Left colon (tissue), 2 donors: ENCODE measurements at places on chromosomes 6 and 20. TPM values are rescaled to one million over a fixed set of nuclear protein-coding genes. Genes with fewer than 3 reads are reported as not detected.
A peak's percentile ranks its signal among the peaks of the same experiment; 100 is the strongest.

The HEY2 gene
- total RNA-seq, result 1.3 TPM

The DNAH8 gene
- not detected for total RNA-seq

The CEP57L1 gene
- 7.7 TPM for total RNA-seq

The TFAP2C gene
- total RNA-seq, result 1.6 TPM

The RAB23 gene
- total RNA-seq, result 3.6 TPM

The IMPG1 gene
- total RNA-seq, result not detected

The WFDC12 gene
- not detected for total RNA-seq

The CRYBG1 gene
- total RNA-seq, result 77.5 TPM

The NNAT gene
- total RNA-seq, result 3.4 TPM

The HLA-DOA gene
- 4.7 TPM for total RNA-seq

The PNLDC1 gene
- total RNA-seq, result not detected

The PKIG gene
- total RNA-seq, result 44.7 TPM

DNA sequence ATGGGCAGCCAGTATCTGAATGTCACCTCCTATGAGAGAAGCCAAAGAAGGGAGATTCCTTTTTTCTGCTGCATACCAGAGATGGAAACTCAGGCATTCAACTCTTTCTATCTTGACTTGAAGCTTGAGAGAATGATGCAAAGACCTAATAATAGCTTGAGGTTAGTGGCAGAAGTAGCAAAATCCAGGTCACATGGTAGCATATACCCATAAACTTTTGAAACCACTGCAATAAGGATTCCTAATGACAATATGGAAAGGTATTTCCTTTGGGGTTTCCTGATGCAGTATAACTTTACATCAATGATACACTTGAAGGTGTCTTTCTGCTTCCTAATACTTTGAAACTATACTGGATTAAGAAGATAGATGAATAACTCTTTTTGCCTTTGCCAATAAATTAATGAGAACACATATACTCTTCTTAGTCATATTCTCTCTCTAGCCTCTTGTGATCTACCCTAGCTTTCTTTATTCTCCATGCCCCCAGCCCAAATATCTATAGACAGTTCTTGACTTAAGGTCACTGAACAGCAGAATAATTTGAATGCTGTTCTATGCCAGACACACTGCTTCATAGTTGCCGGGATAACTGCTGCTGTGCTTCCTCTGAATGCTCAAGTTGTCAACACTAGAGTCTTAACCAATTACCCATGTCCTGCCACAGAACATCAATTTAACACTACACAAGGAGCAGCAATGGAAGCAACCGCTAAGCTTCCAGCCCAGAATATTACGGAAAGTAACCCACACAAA, 155.5 kb upstream of the SIM1 start:
- no peak for DNase-seq

- no peak for DNase-seq
These were observed 43.6 kb downstream of the CDYL start for GRCh38 chr6:4819706-4820283.

DNA sequence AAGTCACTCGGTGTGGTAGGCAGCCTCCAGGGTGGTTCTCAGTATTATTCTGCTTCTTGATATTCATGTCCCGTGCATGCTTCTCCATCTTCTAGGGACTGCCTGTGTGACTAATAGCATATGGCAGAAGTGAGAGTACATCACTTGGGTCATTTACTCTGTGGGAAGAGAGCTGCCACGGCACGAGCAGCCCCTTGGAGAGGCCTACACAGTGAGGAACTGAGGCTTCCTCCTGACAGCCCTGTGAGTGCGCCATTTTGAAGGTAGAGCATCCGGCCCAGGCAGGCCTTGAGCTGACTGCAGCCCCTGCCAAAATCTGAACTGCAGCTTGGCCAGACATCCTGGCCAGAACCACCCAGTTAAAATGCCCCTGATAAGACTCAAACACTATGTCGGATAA, 17.3 kb upstream of the MCUR1 start:
- no peak for DNase-seq

DNA sequence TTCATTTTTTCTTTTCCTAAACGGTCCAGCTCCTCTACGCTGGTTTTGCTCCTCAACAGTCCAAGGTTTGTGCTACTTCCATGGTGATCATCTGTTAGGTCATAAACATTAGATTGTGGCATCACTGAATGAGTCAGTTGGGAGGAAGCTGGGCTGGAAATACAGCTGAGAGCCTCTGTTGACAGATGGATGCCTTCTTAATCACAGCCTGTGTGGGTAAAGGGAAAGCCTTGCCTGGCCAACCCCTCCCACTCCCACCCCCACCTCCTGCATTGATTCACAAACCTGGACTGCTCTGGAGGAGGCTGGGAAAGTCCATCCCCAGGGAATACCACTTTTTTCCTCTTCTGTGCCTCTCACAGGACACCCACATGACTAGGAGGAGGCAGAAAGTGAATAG, 180.6 kb upstream of the CCN2 start:
- DNase-seq, result no peak

DNA sequence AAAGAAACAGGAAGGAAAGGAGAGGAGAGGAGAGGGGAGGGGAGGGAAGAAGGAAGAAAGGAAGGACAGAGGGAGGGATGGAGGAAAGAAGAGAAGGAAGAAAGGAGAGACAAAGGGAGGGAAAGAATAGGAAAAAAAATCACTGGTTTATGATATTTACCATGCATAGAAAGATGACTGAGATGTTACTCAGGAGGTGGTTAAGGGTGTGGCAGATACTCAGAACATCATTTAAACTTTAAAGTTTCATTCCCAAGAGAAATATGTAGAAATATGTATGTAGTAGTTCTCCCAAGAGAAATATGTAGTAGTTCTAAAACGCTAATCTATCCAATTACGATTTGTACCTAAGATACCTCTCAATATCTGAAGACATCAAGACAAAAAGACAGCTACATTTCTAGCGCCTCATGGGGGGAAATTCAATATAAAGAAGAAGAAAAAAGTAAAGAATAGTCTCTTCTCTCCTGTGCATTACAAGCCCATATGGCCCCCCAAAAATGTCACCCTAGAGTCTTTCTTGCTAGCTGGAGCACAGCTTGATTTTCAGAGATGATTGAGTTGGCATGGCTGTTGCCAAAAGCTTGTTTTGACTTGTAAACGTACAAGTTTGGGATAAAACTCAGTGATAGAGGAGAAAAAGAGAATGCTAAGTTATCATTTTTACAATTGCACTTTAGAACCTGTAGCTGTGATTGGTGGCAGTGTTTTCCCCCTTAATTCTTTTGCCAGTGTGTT, 539.2 kb downstream of the CDH26 start:
- no peak for DNase-seq

DNA sequence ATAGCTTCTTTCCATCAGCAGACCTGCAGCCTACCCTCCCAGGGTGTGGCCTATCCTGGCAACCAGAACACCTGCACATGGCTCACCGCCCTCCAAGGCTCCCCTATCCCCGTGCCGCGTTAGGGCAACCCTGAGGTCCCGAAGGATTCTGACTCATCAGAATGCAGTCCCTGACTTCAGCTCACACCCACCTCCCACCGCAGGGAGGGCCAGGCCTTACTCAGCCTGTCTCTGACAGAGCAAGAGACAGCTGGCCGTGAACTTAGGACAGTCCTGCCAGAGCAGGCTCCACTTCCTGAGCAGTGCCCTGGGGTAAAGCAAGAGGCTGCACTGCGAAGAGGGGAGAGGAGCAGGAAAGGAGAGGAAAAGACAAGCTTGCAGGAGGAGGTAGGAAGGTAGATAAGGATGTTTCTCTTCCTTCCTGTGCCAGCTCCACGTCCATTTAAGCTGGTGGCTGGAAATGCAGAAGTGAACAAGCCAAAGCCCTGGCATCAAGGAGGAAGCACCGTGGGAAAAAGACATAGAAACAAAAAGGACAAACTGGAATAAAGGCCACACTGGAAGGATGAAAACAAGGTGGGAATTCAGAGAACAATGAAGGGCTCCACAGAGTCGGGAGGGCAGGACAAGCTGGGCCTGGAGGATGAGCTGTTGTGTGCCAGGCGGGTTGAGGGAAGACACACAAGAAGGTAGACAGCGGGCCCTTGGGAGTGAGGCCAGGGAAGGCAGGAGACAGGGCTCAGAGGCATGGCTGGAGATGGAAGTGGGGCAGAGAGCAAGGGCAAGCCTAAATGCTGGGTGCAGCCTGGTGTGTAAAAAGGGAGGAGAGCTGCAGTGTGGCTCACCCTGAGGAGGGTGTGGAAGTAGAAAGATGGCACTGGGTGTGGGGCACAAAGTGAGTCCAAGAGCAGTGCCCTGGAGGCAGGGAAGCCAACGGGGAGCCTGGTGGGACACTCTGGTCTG, 102.7 kb downstream of the SLC23A2 start:
- DNase-seq, result peak; percentile 34

DNA sequence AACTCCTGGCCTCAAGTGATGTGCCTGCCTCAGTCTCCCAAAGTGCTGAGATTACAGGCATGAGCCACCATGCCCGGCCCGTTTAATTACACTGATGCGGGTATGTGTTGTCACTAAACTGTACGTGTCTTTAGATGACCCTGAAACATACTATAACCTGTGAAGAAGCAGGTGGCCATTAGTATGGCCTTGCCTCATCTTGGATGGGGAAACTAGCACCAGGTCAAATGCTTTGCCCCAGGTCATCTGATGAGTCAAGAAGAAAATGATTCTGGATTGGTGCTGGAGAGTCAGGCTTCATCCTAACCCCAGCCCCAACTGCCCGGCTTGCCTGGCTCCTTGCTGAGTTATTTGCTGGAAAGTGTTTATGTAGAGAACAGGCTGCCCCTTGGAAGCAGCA, 2.9 kb upstream of the SASH1 start:
- DNase-seq, result no peak

GRCh38 chr6:87261534-87261933, 60.9 kb upstream of the SMIM8 start:
- DNase-seq, result no peak

GRCh38 chr6:24902782-24903181, 33.0 kb downstream of the RIPOR2 start:
- DNase-seq, result no peak

GRCh38 chr20:5136096-5136495, 9.3 kb downstream of the CDS2 start:
- no peak for DNase-seq

- peak; percentile 46 for DNase-seq
These were observed 24.6 kb downstream of the KDM1B start for GRCh38 chr6:18179770-18180356.

DNA sequence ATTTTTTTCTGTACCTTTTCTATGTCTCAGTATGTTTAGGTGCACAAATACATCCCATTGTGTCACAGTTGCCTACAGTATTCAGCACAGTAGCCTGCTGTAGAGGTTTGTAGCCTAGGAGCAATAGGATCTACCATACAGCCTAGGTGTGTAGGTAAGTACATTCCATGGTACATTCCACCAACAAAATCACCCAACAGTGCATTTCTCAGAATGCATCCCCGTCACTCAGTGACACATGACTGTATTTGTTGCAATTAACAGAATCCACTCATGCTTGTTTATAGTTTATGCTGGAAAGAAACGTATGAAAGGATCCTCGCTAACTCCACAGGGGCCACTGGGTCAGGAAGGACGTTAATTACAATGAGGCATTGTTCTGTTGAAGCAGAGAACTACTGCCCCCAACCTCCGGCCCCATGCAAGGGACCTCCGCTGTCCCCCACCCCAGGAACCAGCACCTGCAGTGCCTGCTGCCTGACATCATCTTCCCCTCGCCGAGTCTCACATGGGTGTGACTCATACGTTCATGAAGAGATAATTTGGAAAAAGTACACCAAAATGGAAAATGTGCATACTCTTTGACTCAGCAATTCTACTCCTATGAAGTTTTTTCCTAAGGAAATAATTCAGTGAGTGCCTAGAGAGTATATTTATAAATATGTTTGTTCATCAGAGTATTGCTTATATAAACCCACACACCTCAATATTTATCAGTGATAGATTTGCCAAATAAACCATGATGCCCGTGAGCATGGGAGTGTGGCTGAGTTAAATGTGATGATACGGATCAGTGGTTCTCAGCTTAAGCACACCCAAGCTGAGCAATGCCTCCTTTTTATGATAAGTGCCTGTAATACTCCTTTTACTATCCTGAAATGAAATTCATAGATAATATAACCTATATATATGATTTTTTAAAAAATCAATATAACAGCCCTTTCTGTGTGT, 156.4 kb upstream of the ECI2 start:
- no peak for DNase-seq

DNA sequence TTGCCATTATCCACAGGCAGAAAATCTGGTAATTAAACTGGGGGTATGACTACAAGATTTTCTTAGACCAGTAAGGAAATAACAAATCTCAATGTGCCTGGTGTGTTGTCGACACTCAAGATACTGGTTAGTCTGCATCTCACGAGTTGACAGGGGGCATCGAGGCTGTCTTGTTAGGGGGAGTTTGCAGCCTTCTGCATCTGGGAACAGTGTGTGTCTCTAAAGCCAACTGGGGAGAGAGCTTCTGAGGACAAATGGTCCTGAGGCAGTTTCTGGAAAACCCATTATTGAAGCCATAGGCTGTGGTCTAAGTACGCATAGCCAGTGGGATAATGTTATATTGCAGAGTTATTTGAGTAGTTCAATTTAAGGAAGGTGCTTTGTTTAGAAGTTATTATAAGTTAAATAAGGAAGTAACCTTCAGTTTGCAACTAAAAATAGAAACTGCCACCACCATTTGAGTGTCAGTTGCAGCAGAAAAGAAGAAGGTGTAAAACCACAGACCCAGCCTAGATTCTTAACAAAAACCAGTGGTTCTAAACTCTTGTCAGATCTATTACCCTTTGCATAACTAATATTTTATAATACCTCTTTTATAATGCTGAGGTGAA, 15.4 kb upstream of the MAPK13 start:
- no peak for DNase-seq

DNA sequence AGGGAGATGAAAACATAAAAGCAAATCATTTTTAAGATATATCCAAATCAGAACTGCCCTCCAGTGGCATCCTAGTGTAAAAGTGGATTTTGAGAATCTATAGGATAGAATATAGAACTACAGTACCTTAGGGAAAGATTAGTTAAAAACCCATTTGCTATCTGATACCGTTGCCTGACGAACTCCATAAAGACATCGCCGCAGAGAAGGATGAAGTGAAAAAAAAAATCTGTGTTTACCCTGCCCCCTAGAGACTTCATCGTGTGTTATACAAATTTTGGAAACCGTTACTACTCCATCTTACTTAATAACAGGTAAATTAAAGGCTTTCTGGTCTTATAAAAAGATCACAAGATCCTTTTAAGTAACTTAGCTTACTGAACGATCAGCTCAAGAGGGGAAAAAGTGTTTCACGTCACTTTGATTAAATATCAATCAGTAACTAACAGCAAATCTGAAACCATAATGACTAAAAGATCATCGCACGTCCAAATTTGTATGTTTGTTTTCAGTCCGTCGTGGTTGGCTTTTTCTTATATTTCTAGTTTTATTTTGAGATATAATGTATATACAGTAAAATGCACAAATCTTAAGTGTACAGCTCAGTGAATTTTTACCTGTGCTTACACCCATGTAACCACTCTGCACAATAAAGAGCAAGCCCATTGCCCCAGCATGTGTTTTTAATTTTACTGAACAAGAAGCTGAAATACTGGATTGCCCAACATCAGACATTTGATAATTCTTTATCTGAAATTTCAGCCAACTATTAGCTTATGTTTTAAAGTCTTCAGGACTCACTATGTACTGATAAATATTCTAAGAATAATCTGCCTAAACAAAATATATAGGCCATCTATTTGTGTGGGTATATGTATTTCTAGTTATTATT, 881 bp upstream of the MCM3 start:
- DNase-seq, result no peak

- no peak for DNase-seq
These were observed 189.5 kb downstream of the BMP7 start for GRCh38 chr20:57076951-57077350.

- peak; percentile 98 for DNase-seq
These were observed 1.1 kb upstream of the ID1 start for GRCh38 chr20:31603822-31604566.

- no peak for DNase-seq
These were observed 123.6 kb downstream of the LCA5 start for GRCh38 chr6:79413562-79414002.

- no peak for DNase-seq
These were observed 55.2 kb downstream of the PSMB1 start for GRCh38 chr6:170497841-170498301.
